ENCODE measurements at places on chromosomes 11 and 22.

- peak; percentile 94 for DNase-seq
Observed at GRCh38 chr22:36644333-36644757, 59.2 kb downstream of the CACNG2 start.

- DNase-seq, result no peak
Observed at GRCh38 chr11:13920756-13921155, 41.8 kb upstream of the SPON1 start.

- no peak for DNase-seq
Observed at GRCh38 chr22:27133019-27133431, 475.6 kb downstream of the MIAT start.

DNA sequence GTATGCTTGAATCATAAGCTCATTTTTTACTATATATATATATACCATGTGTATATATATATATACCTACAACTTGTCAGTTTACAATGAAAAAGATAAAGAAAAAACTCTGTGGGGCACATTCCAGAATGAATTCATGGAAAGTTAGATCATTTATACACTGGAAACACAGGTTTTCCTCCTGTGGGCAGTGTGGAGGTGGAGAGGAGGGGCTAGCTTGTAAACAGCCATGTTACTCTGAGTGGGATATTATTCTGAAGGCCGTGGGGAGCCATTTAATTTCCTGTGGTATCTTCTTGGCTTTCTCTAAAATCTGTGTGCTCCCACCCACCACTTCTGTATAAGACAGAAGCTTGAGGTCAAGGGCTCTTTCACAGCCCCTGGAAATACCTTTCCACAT, 273.4 kb upstream of the MTNR1B start:
- no peak for DNase-seq

DNA sequence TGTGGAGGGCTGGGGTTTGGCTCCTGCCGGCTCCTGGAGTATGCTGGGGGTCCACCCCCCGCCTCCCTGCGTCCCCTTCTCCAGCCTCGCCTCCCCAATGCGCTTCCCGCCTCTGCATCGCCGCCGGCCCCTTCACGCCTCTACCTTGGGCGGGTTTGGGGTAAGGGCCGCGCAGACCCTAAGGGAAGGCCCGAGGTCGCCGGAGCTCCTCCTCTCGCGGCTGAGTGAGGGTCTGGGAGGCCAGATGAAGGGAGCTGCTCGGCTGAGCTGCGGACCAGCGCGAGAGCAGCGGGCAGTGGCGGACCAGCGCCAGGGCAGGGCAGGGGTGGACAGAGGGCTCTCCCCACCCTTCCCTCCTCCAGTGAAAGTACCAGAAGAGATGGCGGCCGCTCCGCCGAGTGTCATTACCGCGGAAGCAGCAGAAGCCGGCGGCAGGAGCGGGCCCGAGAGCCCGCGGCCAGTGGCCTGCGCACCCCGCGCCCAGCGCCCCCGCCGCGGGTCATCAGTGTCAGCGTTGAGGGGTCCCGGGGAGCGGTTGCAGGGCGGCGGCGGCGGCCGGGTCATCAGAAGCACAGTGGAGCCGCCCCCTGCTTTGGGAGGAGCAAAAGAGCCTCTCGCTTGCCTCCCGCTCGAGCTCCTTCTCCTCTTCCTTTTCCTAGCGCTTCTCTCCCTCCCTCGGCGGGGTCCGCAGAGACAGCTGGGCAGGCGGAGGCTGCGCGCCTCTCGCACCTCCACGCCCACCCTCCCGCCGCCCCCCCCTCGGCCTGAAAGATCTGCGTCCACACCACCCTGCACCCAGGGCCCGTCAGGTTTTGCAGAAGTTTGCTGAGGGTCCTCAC, 255.6 kb upstream of the CADM1 start:
- DNase-seq, result no peak

DNA sequence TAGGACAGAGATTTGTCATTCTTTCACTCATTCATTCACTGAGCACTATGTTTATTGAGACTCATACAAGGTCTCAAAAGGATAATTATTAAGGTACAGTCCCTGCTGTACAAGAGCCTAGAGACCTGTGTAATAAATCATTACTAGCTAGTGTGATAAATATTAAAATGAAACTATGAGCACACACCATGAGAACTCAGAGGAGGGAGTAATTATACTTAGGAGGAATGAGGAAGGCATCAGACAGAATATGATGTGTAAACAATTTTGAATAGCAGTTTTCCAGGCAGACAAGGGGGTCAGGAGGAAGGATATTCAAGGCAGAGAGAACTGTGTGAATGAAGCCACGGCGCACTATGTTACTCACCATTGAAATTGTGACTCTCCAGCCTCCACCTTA, 300.8 kb upstream of the ISX start:
- DNase-seq, result no peak
